ENCODE measurements at places on chromosomes 1 and 21.

DNA sequence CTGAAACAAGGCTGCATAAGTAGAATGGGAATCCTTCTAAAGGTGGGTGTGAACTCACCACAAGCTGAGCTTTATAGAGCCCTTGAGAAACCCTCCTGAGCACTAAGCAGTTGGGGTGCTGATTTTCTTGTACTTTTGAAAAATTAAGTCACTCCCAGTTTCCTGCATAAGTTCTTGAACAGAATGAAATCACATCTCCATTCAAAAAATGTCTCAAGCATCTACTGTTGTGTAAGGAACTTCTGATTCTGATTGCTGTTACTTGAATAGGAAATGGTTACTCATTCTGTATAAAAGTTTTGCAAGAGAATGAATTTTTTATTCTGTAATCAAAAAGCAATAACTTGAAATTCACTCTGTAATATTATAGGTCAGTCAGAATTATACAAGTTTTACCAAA, 50.8 kb upstream of the WNT2B start:
- DNase-seq, result no peak

DNA sequence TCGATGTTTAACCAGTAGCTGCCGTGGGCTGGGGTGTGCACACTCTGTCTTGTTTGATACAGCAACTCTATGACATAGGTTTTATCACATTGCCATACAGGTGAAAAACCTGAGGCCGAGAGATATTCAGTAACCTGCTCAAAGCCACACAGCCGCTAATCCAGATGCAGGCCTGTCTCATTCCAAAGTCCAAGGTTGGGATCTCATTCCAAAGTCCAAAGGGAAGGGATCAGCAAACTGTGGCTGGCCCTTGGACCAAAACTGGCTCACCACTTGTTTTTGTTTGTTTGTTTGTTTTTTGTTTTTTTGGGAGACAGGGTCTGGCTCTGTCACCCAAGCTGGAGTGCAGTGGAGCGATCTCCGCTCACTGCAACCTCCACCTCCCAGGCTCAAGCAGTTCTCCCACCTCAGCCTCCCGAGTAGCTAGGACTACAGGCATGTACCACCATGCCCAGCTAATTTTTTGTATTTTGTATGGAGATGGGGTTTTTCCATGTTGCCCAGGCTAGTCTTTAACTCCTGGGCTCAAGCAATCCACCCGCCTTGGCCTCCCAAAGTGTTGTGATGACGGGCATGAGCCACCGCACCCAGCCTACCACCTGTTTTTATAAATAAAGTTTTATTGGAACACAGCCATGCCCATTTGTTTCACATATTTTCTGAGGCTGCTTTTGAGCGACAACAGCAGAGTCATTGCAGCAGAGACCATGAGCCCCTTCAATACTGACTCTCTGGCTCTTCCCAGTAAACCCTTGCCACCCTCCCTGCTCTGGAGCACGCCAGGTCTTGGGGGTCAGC, 163.4 kb upstream of the TMEM51 start:
- no peak for DNase-seq

DNA sequence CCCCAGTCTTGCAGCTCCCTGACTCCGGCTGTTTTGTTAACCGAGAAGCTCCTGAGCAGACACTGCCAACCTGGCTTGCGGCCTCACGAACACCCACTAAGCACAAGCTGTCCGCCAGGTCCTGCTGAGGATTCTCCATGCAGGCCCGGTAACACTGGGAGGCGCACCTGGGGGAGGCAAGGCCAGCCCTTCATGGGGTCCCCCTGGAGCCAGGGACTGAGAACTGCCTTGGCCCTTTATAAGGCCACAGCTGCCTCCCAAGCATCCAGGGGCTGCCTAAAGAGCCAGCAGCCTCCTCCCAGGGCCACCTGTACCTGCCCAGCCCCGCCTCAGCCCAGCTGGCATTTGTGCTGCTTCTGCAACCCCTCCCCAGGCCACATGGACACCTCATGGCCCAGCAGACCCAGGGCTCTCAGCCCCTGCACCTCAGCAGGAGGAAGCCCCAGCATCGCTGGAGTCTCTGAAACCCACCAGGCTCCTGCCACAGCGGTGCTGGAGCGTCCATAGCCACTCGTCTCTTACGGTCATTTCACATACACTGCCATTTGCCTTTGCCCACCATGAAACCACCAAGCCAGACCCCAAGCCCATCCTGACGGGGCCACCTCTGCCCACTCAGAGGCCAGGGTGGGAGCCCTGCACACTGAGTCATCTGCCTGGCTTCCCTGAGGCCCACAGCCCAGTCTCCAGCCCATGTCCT, 82.5 kb downstream of the NPHP4 start:
- DNase-seq, result no peak

DNA sequence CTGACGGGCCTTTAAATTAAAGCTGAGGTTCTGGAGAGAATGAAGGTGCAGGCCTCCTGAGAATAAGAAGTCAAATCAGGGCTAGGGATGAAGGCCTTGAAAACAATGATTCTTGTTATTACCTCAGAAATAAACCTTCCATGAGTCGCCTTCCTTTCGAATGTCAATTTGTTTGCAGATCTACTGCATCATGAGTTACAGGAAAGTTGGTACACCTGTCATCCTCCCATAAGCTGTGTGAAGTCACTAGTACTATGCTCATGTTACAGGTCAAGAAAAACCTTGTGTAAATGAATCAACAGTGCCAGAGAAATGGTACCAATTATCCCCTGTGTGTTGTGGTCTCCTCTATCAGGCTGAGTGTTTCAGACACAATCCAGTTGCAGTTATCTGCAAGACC, 281.2 kb upstream of the PLXNA2 start:
- peak; percentile 13 for DNase-seq

DNA sequence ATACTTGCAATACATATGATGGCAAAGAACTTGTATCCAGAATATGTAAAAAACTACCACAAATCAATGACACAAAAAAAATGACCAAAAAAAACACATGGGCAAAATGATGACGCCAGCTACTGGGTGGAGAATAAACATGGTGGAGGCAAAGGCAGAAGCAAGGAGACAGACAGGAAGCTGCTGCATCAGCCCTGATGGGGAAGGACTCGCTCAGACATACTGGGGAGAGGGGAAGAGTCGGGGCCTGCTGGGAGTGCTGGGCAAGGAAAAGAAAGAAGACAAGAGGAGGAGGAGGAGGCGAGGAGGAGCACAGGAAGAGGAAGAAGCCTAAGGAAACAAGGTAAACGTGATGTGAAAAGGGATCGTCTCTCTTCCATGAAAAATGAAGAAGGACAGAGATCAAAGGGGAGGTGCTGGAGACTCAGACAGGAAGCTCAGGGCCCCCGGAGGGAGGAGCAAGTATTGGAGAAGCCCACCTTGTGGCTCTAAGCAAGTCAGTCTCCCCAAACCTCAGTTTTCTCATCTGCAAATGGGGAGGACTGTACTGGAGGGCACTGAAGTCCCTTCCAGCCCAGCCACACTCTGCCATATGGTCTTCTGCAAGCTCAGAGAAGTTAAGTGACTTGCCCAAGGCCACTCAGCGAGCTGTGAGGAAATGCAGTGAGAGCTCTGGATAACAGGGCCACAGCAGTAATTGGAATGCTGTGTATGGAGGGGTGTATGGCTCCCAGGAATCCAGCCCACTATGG, 24.2 kb downstream of the OLFML2B start:
- DNase-seq, result peak; percentile 14

GRCh38 chr1:168065506-168065905, 71.2 kb downstream of the GPR161 start:
- peak; percentile 42 for DNase-seq

- no peak for DNase-seq
Observed at GRCh38 chr1:20493309-20493708, 7.3 kb upstream of the CAMK2N1 start.

GRCh38 chr1:156081917-156082308, 352 bp downstream of the MEX3A start:
- no peak for DNase-seq

DNA sequence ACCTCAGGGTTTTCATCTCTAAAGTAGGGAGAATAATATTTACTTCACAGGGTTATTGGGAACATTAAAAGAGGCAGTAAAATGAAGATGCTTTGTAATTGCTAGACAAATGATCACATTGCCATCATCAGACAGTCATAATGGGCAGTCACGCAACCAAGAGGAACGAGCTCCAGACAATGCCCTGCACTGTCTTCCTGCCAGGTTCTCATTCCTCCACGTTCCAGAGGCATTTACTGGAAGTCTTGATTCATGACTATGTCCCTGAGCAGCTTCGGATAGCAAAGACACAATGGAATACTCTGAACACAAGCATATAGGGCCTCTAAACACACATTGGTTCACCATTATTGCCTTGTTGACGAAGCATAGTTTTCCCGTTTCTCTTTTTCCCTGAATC, 389.7 kb downstream of the NTNG1 start:
- DNase-seq, result no peak

GRCh38 chr1:145979746-145980456, 15.4 kb downstream of the POLR3GL start:
- no peak for DNase-seq

DNA sequence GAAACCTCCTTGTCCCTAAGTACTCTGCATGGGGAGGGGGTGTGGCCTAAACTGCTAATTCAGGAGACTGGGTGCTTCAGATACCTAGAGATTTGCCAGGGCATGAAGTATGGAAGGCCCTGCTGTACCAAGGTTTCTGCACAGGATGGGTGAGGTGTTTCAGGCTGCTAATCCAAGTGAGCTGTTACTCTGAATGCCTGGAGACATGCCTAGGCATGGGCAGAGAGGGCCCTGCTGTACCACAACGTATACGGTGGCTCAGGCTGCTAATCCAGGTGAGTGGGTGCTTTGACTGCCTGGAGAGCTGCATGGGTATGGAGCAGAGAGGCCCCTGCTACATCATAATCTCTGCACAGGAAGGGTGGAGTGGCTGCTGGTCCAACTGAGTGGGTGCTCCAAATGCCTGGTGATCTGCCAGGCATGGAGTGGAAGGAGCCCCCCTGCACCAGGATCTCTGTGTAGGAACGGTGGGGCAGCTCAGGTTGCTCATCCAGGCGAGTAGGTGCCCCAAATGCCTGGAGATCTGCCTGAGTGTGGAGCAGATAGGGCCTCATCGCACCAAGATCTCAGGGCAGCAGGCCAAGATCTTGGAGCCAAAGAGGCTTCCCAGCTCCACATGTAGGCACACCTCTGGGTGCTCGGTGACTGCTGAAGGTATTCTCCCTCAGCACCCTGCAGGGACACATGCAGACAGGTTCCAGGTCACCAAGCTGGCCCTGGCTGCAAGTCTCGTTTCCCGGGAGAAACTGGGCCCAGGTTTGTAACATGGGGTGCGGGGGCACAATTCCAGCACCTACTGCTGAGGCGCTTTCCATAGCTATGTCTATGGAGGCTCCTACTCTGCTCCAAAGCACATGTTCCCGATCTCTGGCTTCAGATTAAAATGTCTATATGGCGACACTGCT, 252.5 kb upstream of the PLXNA2 start:
- DNase-seq, result no peak

GRCh38 chr21:26686278-26686677, 113.2 kb upstream of the CYYR1 start:
- peak; percentile 58 for DNase-seq

- no peak for DNase-seq
Observed at GRCh38 chr1:226838456-226838855, 32.0 kb upstream of the PSEN2 start.

DNA sequence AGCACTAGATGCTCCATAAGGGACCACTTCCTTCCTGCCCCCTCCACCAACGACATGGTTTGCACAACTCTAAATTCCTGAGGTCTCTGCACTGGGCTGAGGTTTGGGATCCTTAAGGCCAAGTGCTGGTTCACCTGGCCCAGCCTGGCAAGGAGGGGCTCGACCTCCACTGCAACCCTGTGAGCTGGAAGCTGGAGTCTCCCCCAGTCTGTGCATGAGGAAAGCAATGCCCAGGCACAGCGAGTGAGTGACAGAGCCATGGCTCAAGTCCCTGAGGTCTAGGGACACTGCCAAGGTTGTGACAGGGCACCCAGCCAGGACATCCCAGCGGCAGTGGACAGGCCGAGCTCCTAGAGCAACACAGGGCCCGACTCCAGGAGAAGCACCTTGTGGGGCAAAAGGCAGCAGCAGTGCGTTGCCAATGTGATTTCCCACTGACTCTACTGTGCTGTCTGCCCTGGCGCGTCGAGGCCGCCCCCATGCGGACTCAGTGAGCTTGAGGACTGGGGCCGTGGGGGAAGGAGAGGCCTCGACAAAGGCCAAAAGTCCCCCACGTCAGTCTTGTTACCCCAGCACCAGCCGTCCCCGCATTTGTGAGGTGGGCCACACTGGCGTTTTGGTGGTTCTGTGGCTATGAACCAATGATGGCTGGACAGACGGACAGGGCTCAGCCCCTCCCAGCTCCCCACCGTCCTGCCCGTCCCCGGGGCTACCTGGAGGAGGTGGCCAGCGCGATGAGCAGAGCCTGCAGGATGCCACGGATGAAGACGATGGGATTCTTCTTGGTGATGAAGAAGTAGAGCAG, 30.0 kb downstream of the PODN start:
- peak; percentile 56 for DNase-seq

GRCh38 chr1:47532921-47533792, 95.3 kb downstream of the FOXD2 start:
- peak; percentile 51 for DNase-seq

DNA sequence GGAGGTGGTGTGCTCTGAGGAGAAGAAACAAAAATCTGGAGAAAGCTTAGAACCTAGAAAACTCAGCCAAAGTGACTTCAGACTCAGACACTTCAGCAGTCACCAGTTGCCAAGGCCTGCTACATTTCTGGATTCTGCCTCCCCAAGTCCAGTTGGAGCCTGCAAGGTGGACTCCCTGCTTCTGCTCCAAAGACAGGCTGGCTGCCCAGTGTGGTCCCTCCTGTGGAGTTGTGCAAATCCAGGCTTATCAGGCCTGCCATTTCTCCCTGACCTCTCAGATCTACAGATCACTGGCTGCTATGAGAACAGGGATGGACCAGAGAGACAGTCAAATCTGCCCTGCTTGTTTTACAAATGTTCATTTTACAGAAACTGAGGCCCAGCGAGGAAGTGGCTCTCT, 9.9 kb downstream of the CACHD1 start:
- DNase-seq, result no peak

DNA sequence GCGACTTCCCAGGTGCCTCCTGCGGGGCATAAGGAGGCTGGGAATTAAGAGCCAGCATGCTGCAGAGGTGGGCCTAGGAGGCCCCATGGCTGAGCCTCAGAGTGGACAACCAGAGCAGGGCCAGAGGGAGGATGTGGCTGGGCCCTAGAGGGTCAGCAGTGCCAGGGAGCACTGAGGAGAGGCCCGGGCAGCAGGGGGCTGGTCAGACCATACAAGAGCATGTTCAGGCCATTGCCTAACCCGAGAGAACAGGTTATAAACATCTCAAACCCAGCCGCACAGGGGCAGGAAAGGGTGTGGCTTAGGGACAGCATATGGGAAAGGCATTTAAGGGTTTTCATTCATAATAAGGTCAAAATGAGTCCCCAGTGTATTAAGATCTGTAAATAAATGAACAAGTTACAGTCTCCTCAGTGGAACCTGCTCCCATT, 51.1 kb downstream of the IER5 start:
- peak; percentile 90 for DNase-seq

DNA sequence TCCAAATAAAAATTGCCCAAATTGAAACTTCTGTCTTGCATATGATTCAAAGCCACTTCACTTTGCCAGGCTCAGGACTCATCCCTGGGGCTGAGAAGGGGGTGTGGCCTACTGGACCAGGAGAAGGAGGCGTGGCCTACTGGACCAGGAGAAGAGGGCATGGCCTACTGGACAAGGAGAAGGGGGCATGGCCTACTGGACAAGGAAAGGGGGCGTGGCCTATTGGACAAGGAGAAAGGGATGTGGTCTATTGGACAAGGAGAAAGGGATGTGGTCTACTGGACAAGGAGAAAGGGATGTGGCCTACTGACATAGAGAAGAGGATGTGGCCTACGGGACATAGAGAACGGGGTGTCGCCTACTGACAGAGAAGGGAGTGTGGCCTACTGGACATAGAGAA, 405.3 kb downstream of the RRAGC start:
- peak; percentile 57 for DNase-seq

Data from ELR (cell line).